ENCODE measurements at places on chromosomes 1 and 21.

DNA sequence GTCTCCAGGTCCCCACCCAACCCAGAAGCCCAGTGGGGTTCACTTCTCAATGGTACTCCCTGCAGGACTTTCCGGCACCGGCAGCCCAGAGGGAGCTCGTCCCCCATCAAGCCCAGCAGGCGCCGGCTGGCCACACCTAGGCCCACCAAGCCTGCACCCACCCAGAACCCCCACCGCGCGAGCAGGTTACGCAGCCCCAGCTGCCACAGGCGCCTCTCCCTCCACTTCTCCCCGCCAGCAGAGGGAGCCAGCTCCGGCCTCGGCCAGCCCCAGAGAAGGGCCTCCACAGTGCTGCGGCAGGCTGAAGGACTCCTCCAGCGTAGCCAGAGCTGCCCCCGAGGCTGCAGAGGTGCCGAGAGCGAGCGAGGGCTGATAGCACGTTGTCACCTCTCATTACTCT is 722.3 kb downstream of the PLA2G4A start:
- DNase-seq = no peak

DNA sequence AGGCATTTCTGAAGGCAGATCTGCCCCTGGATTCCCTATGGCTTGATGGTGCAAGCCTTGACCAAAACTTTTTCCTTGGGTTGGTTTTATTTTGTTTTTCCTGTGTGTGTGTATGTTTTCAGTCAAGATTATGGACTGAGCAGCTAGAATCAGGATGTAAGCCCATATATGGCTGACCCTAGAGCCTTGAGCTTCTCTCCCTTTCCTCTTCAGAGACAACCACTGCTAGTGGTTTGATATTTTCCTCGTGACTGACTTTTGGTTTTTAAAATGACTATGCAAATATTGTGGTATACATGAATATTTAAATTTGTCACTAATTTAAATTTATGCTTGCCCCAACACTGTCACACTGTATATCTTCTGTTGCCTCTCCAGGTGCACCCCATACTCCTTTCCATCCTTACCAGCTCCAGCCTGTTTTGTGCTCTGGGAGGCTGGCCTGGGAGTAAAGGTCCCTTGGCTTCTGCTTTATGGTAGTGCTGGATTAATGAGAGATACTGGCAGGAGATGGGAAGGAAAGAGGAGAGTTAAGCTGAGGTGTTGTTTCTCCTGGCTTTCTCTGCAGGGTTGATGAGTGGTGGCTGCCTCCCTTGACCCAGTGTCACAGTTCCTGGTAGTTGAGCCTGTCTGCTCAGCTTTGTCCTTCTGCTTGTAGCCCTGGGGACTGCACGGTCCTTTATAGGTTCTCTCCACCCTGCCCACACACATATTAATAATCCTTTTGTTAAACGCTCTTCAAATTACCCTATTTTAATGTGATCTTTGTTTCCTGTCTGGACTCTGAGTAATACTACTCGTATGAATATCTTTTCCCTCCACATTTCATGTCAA is 44.4 kb downstream of the RWDD3 start:
- DNase-seq = no peak

- DNase-seq = peak; percentile 71
Observed at GRCh38 chr1:245154429-245155271, at the start of gene KIF26B. Gene KIF26B (plus strand): TSS chr1:245154985. CDS start chr1:245155425, 440 bp downstream.

DNA sequence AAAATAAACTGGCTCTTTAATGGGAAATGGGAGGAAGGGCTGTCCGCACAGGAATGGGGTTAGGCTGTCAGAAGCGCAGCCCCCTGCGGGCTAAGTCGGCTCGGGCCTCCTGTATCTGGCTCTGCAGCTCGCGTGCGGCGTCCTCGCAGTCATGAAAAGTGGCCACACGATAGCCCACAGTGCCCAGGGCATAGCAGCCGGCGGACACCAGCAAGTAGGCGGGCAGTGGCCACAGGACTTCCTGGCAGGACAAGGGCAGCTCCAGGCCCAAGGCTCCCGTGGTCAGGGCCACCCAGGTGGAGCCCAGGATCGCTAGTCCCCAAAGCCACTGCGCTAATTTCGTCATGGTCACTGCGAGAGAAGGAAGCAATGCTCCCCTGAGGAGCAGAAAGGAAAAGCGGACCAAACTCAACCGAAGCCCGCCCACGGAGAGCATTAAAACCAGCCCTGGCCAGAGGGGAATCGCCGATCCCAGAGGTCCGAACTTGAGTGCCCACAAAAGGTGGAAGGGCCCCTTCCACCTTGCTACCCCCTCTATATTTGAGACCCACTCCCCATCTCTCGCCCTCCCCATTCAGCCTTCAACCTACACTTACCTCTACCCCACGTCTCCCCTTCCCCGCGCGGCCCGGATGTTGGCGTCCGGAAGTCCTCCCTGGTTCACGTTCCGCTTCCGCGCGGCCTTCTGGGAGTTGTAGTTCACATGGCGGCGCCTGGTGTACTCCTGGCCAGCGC is at the start of gene DPM3:
DPM3 (minus strand) TSS at position 637 of the 735 bp plus-strand sequence; CDS start at position 346, 291 bp downstream.
- DNase-seq = peak; percentile 71

DNA sequence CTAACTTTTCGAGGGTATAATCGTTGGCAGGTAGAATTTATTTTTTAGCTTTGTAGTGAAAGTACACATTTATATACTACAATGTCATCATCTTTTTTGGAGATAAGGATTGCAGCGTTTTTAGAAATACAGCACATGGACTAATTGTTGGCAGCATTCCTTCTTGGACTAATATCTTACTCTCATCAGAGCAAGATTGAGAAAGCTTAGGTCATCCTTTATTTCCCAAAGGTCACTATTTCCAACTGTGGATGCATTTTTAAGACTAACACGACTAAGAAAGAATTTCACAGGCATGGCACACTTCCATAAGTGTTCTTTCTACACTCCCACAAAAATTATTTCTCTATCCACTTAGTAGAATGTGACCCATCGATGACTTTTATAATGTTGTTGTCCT is 732.3 kb downstream of the NCAM2 start:
- no peak for DNase-seq

GRCh38 chr1:172966844-172967540 is 83.7 kb downstream of the TNFSF18 start:
- no peak for DNase-seq

- DNase-seq = no peak
Observed at GRCh38 chr1:27496604-27497155, 6.7 kb upstream of the WASF2 start.

GRCh38 chr1:65332821-65333220 is 23.5 kb downstream of the DNAJC6 start:
- DNase-seq = no peak

- DNase-seq = no peak
Observed at GRCh38 chr1:48035371-48036141, 38.4 kb upstream of the TRABD2B start.

GRCh38 chr1:27408151-27408550 is 15.7 kb downstream of the GPR3 start:
- DNase-seq = peak; percentile 66

DNA sequence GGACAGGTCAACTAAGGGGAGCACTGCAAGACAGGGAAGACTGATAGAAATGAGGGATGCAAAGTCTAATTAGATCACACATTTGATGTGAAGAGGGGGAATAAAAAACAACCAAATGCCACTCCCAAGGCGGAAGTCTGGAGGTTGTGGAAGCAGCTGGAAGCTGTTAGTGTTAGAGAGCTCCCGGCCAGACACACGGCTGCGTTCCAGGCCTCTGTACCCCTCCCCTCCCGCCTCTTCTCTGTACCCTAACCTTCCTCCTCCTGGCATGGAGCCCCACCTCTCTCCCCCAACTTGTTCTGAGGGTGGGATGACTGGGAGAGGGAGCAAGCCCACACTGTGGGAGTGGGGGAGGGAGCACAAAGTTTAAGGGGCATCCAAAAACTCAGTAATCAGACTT is 67.0 kb downstream of the PLEKHA6 start:
- no peak for DNase-seq

Data from astrocyte of the spinal cord (primary cell).